Type B pancreatic cell (in vitro differentiated cells): ENCODE measurements at places on chromosomes 13 and 19.

DNA sequence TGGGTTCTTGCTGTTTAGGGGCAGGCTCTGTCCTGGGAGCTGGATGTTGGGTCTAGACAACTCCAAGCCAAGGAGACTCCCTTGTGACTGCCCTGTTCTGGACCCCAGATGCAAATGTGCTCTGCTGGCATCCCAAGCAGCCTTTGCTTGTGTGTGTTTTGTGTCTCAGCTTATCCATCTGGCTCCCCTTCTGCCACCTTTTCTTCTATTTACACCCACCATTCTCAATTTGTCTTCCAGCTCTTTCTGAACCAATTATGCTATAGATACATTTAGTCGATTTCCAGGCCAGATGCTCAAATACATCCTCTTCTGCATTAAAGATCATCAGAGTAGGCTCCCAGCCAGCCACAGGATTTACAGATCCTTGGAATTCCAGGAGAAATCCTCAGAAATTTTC is 115.0 kb upstream of the SLC7A1 start:
- no peak for DNase-seq

DNA sequence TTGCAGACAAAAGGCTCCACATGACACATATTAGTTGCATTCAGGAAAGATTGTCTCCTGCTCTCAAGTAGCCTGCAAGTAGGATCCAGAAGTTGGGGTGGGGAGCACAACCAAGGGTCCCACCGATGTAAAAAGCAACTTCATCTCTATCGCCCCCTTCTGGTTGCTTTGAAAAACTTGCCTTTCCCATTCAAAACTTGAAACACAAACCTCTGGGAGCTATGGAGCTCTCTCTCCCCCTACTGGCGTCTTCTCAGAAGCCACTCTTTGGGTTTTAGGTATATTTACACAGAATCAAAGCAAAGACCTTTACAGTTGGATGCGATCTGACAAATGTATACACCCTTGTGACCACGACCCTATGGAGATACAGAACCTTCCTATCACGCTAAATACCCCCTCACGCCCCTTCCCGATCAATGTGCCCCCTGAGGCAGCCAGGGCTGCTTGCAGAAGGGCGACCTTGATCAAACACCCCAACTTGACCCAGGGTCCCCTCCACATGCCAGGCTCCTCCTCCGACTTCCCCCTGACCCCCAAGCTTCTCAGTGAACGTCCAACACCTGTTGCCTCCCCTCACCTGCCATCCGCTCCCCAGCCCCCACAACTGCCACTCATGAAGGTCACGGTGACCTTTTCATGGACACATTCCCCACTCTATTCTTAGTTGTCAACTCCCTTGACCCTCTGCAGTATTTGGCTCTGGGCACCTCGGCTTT is 10.1 kb downstream of the NOSIP start:
- DNase-seq, result no peak

- no peak for DNase-seq
Measured at GRCh38 chr13:28510542-28510941, 15.6 kb upstream of the FLT1 start.

DNA sequence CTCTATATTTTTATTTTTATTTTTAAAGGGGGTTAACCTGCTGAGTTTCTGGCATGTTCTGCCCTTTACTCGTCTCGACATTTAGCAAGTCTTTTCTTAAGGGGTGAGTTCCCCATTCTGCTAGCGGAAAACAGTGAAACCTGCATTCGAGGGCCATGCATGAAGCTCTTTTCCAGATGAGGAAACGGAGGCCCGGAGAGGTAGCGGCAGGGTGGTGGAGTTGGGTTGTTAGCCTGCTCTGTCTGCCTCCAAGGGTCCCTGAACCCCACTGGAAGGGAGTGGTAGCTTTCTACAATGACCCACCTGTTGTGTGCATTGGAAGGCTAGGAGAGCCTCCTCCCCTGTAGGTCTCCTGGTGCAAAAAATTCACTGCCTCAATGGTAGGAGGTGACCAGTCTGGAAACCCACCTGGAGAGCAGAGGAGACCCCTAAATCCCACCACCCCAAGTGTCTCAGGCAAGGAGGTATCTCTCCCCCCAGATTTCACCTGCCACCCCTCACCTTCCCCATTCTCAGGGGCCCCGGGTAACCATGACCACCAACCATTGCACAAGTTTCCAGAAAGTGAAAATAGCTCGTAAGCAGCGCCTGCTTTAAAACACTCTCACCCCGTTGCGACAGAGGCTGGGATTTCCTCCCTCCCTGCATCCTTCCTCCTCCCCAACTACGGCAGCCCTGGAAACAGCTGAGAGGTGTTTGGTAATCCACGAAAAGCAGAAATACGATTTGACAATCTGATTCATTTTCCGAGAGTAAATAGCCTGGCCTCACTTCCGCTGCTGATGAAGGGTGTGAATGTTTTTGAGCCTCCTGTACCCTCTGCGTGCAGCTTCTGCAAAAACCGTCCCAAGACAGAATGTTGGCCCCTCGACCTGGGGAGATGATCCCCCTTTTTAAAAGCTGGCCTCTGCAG is 3.5 kb downstream of the KLF2 start:
- no peak for DNase-seq

GRCh38 chr13:109646423-109646822 is 140.0 kb downstream of the IRS2 start:
- DNase-seq, result no peak

DNA sequence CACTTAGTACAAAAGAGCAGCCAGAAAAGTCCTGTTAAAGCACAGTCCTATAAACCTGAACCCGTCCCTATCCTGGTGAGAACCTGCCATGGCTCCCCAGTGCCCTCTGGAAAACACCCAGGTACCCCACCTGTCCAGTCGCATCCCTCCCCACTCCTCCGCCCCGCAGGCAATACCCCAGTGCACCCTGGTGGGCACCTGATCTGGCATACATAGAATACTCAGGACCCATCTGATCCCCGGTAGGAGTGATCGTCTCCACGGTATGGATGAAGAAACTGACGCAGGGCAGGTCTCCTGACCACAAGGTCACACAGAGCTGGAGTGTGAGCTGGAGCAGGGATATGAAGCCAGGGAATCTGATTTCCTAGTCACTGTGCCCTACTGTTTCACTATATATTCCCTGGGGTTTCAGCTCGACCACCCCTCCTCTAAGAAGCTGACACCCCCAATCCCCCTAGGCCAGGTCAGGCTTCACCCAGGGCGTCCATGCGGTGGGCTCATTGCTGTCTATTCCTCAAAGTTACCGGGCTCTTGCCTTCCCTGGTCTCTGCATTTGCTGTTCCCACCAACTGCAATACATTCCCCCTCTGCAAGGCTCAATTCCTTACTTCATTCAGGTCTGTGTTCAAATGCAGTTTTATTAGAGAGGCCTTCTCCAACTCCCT is 12.6 kb downstream of the FBXO46 start:
- no peak for DNase-seq

DNA sequence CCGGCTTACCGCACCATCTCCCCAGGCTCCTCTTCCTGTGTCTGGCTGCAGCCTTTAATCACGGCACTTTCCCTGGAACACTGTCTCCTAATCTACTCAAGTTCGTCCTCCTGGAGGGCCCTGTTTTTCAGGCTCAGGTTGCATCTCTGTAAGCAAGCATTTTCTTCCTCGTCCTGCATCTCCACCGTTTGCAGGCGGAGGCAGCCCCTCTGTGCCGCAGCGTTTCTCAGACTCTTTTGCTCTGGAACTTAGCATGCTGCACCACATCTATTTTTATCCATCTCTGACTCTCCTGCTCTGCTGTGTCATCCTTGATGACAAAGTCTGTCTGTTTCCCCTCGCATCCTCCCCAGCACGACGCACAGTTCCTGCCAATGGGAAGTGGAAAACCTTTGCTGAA is 117.5 kb downstream of the ATP8A2 start:
- no peak for DNase-seq

- DNase-seq, result no peak
Measured at GRCh38 chr13:71219698-71220415, 647.1 kb downstream of the DACH1 start.

- DNase-seq, result no peak
Measured at GRCh38 chr19:4389511-4390016, 10.8 kb downstream of the SH3GL1 start.

GRCh38 chr13:19601749-19602725 is 31.4 kb upstream of the MPHOSPH8 start:
- peak; percentile 78 for DNase-seq

DNA sequence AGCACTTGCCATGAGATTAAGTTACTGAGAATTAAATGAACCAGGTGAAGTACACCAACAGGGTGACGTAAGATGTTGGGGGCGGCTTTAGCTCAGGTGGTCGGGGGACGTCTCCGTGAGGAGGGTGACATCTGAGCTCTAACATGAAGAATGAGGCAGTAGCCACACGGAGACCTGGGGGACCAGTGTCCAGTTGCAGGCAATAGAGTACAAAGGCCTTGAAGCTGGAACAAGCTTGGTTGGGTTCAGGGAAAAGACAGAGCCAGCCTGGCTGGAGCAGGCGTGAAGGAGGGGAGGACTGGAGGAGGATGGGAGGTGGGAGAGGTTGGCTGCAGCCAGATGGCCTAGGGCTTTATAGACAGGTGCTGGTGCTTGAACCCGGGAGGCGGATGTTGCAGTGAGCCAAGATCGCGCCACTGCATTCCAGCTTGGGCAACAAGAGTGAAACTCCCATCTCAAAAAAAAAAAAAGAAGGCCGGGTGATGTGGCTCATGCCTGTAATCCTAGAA is 1.6 kb downstream of the SPINT2 start:
- DNase-seq, result no peak

- no peak for DNase-seq
Measured at GRCh38 chr19:32392901-32393300, 12.7 kb upstream of the DPY19L3 start.

DNA sequence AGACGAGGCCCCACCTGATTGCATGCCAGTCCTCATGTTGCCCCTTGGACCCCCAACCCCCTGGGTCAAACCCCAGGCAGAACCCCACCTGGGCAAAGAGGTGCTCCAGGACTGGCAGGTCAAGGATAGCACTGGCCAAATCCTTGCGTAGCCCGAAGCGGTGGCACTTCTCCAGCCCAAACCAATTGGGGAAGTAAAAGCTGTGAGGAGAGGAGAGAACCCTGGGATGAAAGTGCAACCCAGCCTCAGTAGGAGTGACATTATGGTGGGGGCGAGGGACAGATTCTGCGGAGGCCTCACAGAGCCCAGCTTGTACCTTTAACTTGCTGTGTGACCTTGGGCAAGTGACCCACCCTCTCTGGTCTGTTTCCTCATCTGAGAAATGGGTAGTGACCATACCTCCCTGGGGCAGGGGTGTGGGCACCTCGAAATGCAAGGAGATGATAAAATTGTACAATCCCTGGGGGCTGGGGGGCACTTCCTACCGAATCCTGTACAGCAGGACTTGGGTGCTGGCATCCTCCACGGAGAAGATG is 4.4 kb downstream of the JAK3 start:
- DNase-seq, result no peak

- DNase-seq, result no peak
Measured at GRCh38 chr19:35142606-35143230, 337 bp upstream of the FXYD7 start.

- no peak for DNase-seq
Measured at GRCh38 chr13:28432816-28433560, 61.9 kb downstream of the FLT1 start.

DNA sequence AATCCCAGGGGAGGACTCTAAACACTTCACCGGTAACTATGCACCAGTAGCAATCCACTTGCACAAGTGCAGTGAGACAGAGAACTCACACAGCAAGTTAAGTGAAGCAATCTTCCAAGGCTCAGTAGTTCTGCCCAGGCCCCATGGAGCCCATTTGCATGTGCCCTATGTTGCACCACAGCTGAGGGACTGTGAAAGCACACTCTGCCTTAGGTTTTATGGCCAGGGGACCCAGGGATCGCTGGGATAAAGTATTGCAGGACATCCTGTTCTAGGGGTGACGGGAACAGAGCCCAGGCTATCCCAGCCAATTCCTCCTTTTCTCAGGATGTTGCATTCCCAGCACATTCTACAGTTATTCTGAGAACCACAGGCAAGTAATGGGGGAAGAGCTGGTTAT is 6.0 kb upstream of the AMER2 start:
- DNase-seq, result no peak

DNA sequence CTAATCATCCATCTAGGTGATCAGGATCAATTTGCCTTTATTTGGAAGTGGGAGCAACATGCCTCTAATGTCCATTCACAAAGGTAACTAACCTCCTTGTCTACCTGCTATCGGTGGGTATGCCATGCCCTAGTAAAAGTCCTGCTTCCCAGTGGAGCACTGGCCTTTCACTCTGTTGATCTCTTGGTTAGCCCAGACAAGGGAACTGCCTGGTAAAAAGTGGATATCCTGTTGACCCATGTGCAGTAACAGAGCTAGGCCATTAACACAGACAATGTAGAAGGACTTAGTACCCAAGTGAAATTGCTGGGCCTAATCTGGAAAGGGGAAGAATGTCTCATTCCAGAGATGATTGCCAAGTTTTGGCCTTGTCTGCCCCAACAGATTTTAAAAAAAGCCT is 171.5 kb upstream of the CSNK1A1L start:
- DNase-seq, result no peak

GRCh38 chr19:42269478-42270345 is 660 bp downstream of the CIC start:
- no peak for DNase-seq

DNA sequence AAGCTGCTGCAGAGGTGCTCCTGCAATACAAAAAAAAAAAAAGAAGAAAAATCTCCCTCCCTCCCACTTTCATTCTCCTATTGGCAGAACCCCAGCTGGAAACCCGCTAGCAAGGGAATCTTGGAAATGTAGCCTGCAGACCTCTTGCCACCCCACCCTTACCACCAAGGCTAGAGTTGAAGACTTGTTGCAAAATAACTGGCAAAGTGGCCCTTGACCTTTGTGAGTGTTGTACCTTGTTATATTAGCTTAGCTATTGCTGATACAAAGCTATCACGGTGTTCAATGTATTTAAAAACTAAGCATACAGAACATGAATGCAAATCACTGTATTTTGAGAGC is 57.5 kb upstream of the KCTD4 start:
- no peak for DNase-seq

- DNase-seq, result peak; percentile 15
Measured at GRCh38 chr19:31519908-31520307, 170.7 kb upstream of the TSHZ3 start.

- DNase-seq, result no peak
Measured at GRCh38 chr13:114309806-114310410, 4.4 kb upstream of the CHAMP1 start.

DNA sequence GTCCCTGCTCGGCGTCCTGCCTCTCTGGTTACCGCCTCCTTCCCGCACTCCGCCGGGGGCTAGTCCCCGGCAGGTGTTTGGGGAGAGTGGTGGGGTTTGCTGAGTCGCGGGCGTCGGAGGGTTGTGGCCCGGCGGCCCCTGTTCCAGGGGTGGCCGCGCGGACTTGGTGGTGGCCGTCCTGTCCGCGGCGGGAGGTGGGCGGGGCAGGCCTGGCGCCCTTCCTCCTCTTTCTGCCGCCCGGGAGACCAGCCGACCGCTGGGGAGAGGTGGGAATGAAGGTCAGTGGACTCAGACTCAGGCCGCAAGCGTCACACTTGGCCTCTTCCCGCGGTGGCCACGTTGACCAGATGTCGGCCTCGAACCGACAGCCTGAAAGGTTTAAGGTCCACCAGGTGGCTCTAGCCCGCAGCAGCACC is 61.8 kb downstream of the ZNF723 start:
- no peak for DNase-seq
